ENCODE measurements at places on chromosomes 3 and 15.
A peak's percentile ranks its signal among the peaks of the same experiment; 100 is the strongest.

DNA sequence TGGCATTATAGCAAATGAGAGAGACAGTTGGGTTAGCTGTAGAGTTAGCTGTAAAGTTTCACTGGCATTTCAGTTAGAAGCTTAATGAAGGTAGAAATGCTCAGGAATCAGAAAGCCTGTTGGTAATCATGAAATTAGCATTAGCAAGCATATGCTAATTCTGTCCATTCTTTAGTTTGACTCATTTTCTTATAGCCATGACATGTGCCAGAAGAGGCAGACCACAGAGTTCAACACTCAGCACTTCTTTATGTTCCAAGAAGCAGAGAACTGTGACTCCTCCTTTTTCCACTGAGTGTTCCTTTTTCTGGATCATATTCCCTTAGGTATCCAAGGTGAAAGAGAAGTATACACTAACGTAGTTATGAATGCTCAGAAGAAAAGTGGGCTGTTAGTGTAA, 276.2 kb upstream of the SGO1 start:
- no peak for DNase-seq

GRCh38 chr15:57726411-57726810, 19.9 kb downstream of the POLR2M start:
- no peak for DNase-seq

GRCh38 chr3:161474139-161474538, 22.5 kb upstream of the OTOL1 start:
- DNase-seq: no peak

DNA sequence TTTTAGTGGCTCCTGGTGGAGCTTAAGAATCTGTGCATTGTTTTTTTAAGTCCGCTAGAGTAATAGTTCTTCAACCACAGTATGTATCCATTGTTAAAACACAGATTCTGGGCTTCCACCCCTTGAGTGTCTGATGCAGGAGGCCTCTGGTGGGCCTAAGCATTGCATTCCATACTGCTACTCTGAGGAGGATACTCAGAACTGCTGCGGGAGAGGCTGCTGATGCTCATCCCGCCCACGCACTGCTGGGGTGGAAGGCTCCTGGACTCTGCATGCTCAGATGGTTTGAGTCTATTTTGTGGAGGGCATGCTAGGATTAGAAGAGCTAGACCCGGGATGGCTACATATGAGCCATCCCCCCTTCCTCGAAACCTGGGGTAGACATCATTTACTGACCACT, 74.4 kb downstream of the THSD4 start:
- DNase-seq: no peak

DNA sequence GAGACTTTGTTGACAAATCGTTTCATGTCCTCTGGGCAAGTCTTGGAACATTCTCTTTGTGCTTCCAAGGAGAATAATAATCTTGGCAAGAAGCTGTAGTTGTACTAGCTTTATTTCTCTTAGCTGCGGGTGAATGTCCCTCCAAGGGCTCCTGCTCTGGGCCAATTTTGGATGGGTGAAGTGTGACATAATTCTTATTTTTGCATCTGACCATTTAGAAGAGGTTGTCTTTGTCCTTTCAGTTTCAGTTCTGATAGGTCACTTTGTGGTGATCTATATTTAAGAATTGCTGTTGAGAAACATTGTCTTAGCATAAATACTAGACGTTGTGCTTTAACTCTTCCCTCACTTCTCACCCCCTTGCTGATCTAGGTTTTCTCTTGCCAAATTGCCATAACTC, 164.8 kb upstream of the RORA start:
- no peak for DNase-seq

DNA sequence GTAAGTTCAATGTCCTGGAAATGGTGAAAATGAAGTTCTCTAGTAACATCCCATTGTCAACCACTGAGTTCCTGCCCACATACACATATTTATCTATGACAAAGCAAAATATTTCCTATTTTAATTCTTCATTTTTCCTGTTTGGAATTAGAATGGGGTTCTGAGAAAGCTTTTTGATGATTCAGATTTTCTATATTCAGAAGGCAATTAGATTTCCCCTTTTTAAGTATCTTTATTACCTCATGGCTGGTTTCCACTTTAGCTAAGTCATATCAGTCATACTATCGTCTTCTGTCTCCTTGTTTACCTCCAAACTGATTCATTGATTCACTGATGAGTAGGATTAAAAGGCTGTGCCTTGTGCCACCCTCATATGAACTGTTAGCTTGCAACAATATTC, 17.9 kb downstream of the ETFA start:
- no peak for DNase-seq

DNA sequence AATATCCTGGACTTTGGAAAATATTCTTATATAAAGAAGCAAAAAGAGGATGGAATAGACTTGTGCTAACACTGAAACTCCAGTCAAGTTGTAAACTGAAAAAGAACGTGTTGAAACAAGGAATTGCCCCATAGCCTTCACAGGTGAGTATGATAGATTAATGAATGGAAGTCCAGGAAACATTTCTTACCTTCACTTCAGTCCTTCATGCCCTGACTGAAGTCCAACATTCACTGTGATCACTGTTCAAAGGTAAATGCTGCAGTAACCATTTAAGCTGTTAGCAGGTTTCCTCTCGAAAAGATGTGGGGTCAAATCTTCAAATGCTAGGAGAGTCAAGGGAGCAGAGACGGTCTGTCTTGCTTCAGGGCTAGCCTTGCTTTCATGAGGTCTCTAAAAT, 46.1 kb downstream of the SLC30A4 start:
- no peak for DNase-seq

- no peak for DNase-seq
Observed at GRCh38 chr3:182802413-182803390, 9.4 kb downstream of the ATP11B start.

- DNase-seq: no peak
Observed at GRCh38 chr3:177385831-177386301, 188.6 kb upstream of the TBL1XR1 start.

DNA sequence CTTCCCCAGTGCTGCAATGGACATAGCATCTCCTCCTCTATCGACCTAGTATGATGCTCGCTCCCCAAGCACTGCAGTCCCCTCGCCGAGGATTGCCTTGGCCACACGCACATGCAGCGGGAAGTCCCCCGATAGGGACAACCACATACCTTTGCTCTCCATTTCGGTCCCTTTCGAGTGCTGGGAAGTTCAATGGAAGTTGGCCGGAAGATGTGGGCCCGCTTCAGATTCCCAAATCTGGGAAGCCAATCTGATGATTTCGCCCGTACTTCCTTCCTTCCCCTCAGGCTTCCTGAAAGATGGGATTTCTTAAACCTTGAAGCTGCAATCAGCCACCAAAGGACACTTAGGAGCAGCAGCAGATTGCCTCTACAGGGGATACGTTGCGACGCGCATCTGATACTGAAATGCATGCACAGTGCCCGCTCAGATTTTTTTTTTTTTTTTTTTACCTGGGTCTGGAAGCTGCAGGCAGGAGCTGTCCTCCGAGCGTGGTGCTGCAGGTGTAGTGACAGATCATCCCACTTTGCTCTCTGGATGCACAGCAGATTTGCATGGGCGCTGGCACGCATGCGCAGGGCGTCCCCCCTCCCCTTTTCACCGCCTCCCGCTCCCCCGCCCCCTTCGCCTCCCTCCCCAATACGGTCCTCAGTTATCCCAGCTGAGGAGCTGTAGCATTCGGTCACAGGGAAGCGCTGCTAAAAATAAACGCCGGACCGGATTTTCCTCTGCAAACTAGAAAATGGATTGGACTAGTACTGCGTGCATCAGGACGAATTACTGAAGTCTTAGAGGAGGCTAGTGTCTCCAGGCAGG, at the start of gene FGF12:
Gene FGF12, minus strand, starts transcription at position 510 of the 816 bp plus-strand sequence.
- no peak for DNase-seq

DNA sequence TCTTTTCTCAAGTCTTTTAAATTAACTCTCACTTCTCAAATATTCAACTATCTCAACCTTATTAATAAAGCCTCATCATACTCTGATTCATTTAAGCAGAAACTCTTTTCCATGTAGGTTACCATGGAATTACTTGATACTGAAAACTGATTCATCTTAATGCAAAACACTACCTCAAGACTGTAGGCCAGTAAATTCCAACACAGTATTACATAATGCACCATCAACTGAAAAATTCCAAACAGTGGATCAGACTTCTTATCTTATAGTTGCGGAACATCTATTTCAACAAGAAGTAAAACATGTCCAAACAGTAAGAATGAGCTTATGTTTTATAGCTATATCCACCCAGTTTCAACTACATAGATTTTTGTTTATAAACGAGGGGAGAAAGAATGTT, 124.5 kb downstream of the PEAK1 start:
- DNase-seq: no peak

DNA sequence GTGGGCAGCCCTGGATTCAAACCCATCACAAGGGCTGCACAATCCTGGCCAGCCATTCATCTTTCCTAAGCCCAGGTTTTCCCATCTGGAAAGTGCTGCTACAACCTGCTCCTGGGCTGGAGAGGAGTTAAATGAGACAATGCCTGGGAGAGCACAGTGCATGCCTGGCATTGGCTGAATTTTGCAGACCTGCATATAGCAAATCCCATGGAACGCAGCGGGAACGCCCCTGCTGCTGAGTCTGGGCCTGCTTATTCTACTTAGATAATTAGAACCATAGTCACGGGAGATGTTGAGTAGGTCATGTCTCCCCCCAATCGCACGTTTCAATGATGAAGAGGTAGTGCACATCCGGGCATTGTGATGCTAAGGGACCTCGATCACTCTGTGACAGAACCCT, 46.6 kb downstream of the ABTB1 start:
- DNase-seq: no peak

- no peak for DNase-seq
Observed at GRCh38 chr15:61605343-61605742, 376.2 kb upstream of the RORA start.

DNA sequence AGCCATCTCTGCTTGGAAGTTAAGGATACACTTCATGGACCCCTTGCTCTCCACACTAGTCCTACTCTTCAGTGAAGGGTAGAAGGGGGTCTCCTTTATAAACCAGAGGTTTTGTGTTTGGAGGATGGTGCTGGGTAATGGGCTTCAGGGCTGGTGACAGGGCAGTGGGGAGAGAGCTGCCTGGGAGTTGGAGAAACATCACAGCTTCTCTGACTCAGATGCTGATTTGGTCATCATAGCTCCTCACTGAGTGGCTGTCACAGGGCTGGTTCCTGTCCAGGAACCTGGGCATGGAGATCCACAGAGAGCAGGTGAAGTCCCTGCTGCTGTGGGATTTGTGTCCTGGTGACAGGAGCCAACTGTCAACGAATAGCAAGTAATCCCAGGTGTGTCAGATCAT, 333.9 kb upstream of the ATP10A start:
- no peak for DNase-seq

DNA sequence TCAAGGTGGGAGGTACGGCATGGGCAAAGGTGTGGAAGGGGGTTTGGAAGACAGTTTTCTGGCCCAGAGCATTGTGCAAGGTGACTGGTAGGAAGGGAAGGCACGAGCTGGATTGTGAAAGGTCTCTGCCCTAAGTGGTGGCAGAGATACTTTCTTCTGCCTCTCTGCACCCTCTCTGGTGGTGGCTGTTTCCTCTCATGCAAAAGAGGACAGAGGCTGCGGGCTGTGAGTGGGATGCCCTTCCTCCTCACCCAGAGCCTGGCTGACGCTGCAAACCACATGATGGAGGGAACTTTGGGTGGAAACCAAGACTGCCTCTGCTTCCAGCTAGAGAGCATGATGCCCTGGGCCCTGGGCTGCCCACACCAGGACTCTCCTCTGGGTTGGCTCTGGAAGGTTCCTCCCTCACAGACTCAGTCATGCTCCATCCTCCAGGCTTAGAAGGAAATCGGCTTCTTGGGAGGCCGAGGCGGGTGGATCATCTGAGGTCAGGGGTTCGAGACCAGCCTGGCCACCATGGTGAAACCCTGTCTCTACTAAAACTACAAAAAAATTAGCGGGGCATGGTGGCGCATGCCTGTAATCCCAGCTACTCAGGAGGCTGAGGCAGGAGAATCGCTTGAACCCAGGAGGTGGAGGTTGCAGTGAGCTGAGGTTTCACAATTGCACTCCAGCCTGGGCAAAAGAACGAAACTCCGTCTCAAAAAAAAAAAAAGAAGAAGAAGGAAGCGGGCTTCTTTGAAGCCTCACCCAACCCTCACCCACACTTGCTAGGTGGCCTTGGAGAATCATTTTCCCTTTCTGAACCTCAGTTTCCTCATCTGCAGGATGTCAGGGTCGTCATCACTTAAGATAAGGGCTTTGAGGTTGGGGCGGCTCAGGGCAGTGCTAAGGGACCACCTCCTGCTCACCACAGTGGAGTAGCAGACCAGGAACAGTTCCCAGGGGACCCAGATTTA, 8.3 kb downstream of the PSTPIP1 start:
- peak; percentile 28 for DNase-seq

- no peak for DNase-seq
Observed at GRCh38 chr3:72899349-72899765, 11.5 kb downstream of the GXYLT2 start.

GRCh38 chr15:92395098-92395635, 1.5 kb downstream of the ST8SIA2 start:
- DNase-seq: no peak

DNA sequence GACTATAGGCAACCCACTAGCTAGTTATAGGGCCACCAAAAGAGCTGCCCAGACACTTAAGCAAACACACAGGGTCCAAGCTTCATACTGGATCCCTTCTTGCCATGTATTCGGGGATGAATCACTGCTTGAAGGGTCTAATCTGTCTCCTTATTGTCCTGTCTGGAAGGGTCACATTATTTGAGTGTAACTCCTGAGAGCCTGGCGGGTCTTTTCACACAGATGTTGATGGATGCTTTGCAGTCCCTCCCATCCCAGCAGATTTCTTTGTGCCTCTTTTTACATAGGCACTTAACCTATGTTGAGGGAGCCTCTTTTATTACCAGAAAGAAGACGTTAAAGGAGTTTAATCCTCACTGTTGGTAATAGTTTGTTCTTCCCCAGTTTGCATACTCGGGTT, 56.6 kb downstream of the BBX start:
- no peak for DNase-seq

GRCh38 chr3:139357899-139358298, 14.1 kb downstream of the MRPS22 start:
- DNase-seq: no peak

DNA sequence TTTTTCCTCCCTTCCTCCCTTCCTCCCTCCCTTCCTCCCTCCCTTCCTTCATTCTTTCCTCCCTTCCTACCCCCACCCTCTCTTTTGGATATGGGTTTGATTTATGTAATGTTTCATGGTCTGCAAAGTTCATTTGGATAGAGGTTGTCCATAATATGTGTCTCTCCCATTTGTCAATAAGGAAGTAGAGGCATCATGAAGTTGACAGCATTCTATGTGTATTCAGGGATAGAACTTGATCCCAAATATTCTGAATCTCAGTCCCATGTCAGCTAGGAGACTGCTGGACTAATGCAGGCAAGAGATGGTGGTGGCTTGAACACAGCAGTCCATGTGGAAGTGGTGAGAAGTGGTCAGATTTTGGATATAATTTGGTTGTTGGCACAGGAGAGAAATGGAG, 90.7 kb upstream of the SLC6A6 start:
- no peak for DNase-seq
